ENCODE measurements at places on chromosomes 5 and 9. TPM values are rescaled to one million over a fixed set of nuclear protein-coding genes. Genes with fewer than 3 reads are reported as not detected.

DNA sequence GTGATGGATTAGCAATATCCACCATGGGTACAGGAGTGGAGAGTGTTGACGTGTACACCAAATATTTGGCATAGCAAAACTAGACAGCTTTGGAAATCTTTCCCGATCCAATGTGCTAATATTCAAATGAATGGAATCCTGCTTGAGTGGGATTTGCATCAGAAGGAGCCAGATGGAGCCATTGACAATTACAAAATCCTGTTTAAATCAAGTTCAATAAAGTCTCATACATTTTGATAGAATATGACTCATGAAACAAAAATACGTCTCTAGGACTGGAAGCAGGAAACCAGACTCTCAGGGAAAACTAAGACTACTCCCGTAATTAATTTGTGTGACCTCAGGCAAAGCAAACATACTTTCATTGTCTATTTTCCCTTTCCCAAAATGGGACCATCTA is 13.0 kb downstream of the TNC start:
- peak; percentile 41 for DNase-seq

DNA sequence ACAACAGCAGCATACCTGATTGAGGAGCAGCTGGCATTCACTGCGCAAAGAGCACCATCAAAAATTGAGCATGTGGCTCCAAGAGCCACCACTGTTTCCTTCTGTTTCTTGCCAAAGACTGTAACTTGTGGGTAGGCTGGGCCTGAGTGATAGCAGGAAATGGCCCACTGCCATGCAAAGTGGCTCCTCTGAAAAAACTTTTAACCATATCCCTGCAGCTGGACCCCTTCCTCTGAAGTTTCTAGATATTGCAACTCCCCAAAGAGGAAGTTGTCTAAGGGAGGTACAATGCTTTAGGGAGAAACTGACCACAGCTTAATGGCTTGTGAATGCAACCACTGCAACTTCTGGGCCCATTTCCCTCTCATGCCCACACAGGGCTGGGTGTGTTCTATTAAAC is 355.4 kb upstream of the PDE4D start:
- peak; percentile 56 for DNase-seq

DNA sequence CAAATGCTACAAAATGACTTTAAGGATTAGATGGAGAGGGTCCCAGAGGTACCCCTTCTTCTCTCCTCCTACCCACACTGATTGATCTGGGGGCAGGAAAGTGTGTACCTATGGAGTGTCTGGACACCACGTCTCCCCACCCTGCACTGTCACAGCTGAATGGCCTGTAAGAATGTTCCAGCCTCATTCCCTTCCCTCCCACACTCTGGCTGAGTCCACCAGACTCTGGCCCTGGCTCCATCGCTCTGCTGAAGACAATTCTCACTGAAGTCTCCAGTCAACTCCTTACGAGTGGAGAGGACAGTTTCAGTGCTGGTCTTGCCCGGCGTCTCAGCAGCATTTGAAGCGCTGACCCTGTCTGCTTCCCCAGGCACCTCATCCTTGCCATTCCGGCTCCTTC is 105.8 kb downstream of the TTLL11 start:
- DNase-seq: no peak

DNA sequence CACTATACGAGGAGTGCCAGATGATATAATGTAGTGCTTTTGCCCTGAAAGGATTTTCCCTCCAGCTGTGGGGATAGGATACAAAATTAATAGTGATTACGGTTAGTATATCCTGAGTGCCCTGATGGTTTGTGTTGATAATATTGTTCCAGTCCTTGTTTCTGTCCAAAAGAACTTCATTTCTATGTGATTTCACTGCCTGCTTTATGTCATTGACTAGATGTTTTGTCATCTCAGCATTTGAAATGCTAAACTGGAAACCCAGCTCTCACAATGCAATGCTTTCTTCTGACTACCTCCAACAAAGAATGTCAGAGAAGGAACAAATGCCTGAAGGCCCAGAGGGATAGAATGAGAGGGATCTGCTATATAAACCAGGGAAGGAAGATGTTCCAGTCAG is 177.8 kb downstream of the NIPBL start:
- DNase-seq: no peak

DNA sequence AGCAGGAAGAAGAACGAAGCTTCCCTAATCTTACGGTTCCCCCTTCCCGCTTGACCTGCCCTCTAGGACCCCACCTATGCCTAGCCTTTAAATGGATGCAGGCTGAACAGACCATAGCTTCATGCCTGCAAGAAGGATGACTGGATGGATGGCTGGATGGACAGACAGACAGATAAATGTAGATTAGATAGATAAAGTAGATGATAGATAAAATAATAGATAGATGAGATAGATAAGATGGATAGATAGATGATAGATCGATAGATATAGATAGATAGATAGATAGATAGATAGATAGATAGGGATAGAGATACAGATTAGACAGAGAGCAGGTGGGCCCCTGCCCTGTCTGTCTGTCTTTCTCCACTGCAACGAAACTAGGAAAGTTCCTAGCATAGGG is 72.0 kb downstream of the GPR21 start:
- no peak for DNase-seq

DNA sequence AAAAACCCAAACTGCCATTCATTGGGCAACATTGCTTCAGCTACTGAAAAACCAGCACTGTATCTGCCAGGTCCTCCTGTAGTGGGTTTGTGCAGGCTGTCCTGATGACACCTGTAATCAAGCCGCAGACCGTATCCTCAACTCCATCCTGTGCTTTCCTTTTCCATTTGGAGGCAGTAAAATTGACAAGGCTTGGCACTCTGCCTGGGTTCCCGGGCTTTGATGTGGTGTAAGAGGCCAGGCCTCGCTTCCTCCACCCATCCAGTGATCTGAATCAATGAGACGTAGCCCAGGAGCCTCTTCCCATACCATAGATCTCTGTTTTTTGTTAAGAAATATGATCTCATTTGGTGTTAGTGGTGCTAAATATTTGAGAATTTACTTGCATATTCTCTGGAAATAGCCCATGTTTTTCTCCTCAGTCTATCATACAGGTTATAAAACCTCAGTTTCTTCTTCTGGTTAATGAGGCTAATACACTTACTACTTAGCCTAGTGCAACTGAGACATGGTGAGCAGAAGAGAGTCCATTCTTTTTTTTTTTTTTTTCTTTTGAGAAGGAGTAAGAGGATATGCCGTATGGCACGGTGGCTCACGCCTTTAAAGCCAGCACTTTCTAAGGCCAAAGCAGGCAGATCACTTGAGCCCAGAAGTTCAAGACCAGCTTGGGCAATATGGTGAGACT is 34.8 kb downstream of the LSM11 start:
- DNase-seq: no peak

GRCh38 chr9:136655536-136656182 is 7.1 kb upstream of the EGFL7 start:
- peak; percentile 88 for DNase-seq

DNA sequence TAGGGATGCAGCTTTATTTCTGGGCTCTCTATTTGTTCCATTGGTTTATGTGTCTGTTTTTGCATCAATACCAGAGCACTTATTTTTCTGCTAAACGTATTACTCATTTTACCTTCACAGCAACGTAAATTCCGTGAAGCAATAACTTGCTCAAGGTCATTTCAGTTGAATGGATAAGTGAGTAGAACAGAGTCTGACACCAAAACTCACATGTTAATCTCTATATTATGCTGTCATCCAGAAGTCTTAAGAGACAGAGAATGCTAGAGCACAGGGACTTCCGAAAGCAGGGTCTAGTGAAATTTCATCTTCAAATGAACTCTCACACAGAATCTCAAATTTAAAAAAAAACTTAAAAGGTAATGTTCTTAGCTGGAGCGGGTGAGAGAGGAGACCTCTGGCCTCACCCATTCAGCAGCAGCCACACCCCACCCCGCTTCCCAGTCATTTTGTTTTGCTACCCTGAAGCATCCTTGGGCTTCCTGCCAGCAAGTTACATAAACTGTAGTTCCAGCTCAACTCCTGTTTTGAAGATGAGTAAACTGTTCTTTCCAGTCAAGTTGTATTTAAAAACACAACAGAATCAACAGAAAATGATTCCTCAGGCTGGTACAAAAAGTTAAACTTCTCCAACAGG is 69.3 kb downstream of the TRIM36 start:
- DNase-seq: peak; percentile 3

DNA sequence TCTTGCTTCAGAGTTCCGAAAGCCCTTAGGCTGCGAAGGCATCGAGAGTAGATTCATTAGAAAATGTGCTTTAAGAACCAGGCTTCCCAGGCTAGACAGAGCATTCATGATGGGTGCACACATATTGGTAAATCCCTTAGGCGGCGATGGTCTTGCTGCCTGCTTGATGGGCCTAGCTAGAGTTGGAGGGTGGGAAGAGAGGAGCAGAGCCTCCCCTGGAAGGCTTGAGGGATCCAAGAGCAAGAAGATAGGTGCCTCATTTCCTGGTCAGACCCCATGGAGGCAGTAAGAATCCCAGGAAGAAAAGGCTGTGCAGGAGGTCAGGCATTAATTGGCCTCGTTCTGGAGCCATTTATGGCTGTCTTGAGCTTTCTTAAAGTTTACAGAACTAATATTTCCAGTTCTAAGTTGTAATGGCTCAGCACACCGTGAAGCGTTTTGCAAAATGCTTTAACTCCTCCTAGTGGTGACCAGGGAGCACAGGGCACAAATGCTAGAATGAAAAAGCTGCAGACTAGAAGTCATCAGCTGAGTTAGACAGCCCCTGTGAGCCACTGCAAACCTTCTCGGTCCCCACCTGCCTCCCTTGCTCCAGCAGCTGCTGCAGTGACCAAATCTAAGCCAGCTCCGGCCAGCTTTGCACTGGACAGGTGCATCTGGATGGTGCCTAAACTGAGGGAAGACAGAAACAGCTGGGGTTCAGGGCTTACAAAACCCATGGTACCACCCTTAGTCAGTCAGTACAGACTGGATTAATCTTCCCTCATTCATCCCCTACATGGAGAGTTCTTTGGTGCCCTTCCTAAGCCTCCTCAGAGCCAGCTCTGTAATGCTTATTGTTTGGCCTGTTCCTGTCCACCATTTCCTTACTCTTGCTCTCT is 14.7 kb downstream of the SLC45A2 start:
- DNase-seq: peak; percentile 79

- DNase-seq: peak; percentile 80
Measured at GRCh38 chr5:105931881-105932421, 1738.8 kb downstream of the EFNA5 start.

- no peak for DNase-seq
Measured at GRCh38 chr9:71895117-71895516, 15.9 kb downstream of the ABHD17B start.

DNA sequence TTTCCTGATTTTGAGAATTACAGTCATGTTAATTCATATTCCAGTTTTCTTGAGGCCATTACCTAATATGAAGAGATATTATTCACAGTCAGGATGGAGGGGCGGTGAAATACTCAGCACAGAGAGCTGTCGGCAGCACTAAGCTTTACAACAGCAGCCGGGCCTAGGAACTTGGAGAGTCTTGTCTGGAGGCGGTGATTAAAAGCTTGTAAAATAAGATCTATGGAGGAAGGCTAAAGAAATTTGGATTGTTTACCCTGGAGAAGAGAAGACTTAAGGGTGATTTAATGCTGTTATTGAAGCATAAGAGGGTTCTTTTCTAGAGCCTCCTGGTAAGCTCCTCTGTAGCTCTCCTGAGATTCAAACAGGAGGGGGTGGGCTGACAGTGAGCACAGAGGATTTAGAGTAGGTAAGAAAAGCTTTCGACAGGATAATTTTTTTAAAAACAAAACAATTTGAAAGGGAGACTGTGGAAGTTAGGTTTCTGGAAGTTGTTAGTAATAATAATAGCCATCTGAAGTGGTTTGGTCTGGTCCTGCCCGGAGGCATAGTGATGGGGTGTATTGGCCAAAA is 406.3 kb upstream of the ADAMTSL1 start:
- peak; percentile 62 for DNase-seq

DNA sequence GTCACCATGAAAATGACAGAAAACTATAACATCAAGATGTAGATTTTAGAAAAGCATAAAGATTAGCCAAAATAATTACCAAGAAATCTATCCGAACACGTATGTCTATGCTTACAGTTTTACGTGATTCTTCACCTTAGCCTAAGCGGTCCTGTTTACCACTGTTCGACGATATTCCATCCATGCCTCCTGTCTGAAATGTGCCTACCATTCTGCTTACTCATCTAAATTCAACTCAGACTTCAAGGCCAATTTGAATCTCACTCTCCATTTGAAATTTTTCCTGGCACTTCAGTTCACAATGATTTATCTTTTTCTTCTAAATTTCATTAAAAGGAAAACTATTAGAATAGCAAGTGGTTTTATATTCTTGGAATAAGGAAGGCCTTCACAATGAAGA is 15.4 kb downstream of the ZDHHC21 start:
- DNase-seq: no peak

DNA sequence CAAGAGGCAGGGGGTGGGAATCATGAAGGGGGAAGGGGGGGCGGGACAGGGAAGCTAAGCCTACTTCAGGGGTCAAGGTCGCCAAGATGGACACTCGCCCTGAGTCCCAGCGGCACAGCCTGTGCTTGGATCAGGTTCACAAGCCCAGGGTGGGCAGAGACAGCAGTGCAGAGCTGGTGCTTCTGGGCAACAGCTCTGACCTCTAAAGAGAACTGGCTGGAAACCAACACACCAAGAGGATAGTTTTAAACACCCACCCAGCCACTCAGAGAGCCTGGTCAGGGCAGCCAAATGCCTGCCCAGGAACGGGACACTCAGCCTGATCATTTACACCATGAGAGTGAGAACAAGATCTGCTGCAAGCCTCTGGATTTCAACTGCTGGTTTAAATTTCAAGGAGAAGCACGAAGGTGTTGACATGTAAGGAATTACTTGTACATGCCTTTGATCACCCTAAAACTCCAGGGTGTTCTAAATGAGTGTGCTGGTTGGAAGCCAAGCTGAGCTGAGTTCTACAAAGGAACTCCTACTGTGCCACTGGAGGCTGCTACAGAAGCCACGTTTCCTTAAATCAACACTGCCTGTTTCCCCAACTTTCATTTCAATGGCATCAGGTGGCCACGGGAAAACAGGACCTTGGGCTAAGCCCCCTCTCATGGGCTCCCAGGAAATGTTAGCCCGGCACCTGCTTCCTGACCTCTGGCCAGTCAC is 91.5 kb downstream of the TTLL11 start:
- peak; percentile 54 for DNase-seq

GRCh38 chr9:137201205-137201868 is 796 bp upstream of the TPRN start:
- DNase-seq: no peak

DNA sequence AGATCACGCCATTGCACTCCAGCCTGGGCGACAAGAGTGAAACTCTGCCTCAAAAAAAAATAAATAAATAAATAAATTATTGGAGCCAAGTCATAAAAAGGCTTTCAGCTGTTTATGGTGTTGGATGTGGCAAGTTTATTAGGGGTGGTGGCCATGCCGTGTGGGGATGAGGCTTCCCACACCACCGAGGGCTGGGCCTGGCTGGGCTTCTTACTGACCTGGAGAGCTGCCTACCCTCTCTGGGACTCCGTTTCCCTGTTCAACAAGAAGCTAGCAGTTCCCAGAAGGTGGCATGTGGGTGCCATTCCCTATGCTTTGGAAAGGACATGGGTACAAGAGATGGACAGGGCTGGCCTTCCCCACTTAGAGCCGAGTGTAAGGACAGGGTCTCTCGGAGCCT is 22.6 kb downstream of the GPRIN1 start:
- DNase-seq: no peak

GRCh38 chr9:22374051-22374450 is 72.6 kb upstream of the DMRTA1 start:
- DNase-seq: no peak

- peak; percentile 57 for DNase-seq
Measured at GRCh38 chr9:21682981-21683380, 119.5 kb upstream of the MTAP start.

NEURL1B gene
- 27.3 TPM for total RNA-seq

LCN9 gene
- total RNA-seq: not detected

IL5 gene
- not detected for total RNA-seq

TMC1 gene
- 0.49 TPM for total RNA-seq

PLPP7 gene
- total RNA-seq: 52.4 TPM

RNF130 gene
- 37.0 TPM for total RNA-seq

Data from muscle of leg (tissue), 16 donors.